Right cardiac atrium (tissue), 5 donors: ENCODE measurements at places on chromosomes 7 and 10.

DNA sequence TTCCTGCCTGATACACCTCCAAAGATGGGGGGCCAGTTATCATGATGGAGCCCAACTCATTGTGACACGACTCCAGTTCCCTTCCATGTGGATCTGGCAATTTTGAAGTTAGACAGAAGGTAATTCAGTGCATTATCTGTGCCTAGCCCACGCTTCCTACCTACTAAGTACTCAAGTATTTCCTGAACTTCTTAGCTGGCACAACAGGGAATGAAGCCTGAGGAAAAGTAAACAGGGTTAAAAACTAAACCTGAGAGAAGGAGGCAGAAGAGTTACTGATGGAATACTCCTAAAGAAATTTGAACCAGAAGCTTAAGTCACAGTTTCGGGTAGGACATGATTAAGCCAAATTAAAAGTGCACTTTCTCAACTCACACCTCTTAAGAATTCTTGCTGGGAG, 1.1 kb upstream of the SEC31B start:
- DNase-seq: no peak

GRCh38 chr7:70559815-70560214, 572.1 kb upstream of the GALNT17 start:
- no peak for DNase-seq

DNA sequence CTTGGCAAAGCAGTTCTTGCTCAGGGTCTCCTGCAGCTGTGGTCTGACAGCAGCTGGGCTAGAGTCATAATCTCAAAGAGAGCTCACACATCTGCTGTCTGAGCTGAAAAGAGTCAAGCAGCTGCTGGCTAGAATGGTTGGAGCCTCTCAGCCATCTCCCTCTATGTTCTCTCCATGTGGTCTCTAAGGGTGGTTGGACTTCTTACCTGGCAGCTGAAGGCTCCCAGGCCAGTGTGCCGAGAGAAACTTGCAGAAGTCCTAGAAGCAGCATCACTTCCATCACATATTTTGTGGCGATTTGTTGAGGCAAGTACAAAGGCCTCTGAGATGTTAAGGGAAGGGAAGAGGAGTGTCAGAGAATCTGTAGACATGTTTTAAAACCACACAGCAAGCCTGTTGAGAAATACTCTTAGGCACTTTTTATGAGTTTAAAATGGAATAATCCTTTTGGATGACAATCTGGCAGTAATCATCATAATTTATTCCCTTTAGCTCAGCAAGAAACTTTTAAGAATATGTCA, 93.2 kb downstream of the REEP3 start:
- DNase-seq: no peak

DNA sequence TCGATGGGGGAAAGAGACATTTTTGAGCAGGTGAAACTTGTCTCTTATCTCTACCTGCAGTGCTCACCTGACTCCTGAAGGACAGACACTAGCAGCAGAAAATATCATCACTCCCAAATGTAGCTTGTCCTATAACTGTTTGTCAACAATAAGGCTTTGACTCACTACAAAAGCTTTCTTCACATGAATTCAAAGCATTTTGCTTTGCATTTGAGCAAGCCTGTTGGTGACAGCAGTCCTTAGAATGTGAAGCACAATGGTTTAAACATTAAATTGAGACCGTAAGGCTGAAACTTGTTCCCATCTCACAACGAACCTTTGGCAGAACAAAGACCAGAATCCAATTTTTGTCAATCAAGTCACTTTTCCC, 30.6 kb upstream of the ZNRF2 start:
- DNase-seq: no peak

GRCh38 chr10:94630017-94630688, 53.4 kb upstream of the CYP2C18 start:
- DNase-seq: no peak

DNA sequence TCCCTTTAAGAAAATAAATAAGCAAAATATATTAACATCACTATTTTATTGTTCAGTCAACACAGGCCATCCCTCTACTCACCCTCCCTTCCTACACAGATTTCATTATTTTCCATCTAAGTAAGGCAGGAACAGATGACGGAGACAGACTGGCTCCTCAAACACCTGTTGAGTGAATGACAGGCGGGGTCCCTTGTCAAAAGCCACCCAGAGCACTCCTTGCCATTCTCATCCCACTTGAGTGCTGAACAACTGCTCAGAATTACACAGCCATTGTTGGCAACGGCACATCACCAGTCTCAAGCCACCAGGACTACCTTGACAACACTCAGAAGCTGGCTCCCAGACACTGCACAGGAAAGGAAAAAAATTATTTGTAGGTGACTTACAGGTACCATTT, 3.3 kb downstream of the GRB10 start:
- no peak for DNase-seq

GRCh38 chr7:2601065-2601464, 30.7 kb upstream of the TTYH3 start:
- DNase-seq: no peak

DNA sequence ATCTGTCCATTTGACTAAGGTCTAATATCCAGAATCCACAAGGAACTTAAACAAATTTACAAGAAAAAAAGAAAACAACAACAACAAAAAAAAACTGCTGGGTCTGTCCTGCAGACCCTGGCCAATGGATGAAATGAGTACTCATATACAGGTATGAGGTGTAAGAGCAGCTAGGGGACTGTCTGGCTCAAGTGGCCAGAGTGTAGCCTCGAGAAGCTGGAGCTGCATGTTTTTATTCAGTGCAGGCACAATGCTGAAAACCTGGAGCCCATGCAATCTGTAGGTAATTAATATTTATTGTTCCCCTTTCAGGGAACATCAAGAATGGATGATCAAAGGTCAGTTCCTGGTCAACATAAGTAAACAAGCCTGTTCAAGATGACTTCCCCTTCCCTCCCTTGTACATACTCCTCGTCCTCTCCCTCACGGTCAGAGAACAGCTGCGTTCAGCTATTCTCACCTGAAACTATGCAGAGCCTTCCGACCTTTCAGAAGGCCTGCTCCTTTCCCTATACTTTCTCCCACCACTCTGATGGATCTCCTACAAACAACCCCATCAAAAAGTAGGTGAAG, 15.5 kb downstream of the CYP2C19 start:
- DNase-seq: no peak

DNA sequence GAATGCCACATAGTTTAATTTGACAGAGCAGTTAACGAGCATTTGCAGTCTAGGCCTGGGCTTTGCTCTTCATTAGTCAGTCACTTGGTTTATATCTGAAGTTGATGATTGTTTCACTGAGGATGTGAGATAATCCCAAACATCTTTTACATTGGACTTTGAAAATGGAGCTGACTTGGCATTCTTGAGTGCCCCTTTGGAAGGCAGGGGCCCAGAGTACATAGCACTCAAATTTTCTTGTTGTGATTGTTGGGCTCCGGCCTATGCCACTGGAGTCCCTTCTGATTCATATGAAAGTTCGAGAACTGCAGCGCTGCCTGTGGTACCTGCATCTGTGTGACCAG, 21.9 kb downstream of the DNAJB6 start:
- DNase-seq: no peak

DNA sequence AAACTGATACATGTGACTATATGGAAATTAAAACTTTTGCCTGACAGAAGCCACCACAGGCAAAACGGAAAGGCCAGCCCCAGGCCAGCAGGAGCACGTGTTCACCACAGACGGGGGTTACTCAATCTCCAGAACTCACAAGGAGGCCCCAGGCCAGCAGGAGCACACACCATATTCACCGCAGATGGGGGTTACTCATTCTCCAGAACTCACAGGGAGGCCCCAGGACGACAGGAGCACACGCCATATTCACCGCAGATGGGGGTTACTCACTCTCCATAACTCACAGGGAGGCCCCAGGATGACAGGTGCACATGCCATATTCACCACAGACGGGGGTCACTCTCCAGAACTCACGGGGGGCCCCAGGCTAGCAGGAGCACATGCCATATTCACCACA, 61.5 kb downstream of the NKX6-2 start:
- no peak for DNase-seq

DNA sequence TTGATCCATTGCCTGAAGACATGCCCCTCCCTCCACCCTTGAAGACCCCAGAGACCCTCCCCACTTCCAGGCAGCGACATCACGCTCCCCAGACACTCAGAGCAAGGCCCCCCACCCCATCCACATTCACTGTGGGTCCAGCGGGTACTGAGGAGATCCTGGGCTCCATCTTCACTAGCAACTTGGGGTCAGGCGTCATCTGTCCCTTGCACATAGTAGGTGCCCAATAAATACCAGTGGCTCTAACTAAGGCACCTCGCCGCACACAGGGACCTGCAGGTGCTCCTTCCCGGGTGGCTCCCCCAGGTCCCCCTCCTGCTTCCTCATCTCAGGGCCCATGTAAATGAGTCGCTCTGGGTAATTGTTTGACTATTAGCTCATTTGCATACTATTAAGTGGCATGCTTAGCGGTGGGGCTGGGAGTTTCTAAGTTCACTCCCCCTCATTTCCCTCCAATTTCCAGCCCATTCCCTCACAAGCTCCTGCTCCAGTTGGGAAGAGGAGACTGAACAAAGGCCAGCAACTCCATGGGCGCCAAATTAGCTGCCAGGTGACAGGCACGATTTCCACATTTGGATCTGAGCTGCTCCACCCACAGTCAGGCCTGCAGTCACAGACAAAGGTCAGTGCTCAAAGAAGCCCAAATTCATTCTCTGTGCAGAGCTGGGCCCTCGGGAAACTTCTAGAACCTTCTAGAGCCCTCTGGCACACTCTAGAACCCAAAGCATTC, 29.7 kb downstream of the EBF3 start:
- no peak for DNase-seq

- DNase-seq: no peak
These were observed 147.5 kb downstream of the RAB11FIP2 start for GRCh38 chr10:117899181-117899683.

DNA sequence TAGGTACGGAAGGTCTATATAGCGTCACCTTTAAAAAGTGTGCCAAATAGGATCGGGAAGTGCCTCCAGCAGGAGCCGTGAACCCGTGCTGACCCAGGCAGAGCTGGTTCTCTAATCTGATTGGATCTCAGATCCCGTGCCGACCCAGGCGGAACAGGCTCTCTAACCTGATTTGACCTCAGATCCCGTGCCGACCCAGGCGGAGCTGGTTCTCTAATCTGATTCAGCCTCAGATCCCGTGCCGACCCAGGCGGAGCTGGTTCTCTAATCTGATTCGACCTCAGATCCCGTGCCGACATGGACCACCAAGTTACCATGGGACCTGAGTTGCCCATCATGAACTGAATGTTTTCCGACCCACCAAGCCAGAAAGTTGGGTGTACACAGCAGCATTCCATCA, 463.9 kb downstream of the PTPRN2 start:
- DNase-seq: no peak

- DNase-seq: no peak
These were observed 153.6 kb downstream of the TMEM178B start for GRCh38 chr7:141227454-141227853.

DNA sequence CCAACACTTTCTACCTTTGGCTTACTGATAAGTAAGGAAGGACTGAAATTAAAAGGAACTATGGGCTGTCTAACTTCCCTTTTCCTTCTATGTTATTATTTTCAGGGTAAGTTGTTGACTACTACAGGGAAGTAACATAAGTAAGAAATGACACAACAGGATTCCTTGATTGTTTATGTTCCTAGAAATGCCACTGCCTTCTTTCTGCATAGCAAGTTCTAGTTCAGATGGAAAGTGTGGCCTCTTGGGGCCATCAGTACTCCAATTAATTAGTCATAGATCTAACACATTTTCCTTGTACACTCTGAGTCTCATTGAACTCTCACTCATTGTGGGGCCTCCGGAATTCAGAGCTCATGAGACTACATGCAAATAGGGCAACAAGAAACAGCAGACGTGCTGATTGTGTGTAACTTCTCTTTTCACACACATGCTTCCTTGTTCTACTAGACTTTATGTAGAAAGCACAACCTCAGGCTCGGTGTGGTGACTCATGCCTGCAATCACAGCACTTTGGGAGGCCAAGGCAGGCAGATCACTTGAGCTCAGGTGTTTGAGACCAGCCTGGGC, 35.3 kb upstream of the HIBADH start:
- DNase-seq: no peak

- no peak for DNase-seq
These were observed 57.6 kb downstream of the RNLS start for GRCh38 chr10:88525371-88526069.
